Lung (tissue), 17 donors: ENCODE measurements at places on chromosomes 6 and 20. TPM values are rescaled to one million over a fixed set of nuclear protein-coding genes. Genes with fewer than 3 reads are reported as not detected.
A peak's percentile ranks its signal among the peaks of the same experiment; 100 is the strongest.

Gene GSTA2
- 6.8 TPM for polyA plus RNA-seq

Gene ZBP1
- polyA plus RNA-seq = 1.9 TPM

Gene OPN5
- not detected for polyA plus RNA-seq

Gene SLC24A3
- 1.9 TPM for polyA plus RNA-seq

Gene GCNT2
- 9.9 TPM for polyA plus RNA-seq

Gene LPIN3
- polyA plus RNA-seq = 16.4 TPM

Gene PACRG
- polyA plus RNA-seq = 4.3 TPM

Gene TFAP2C
- 3.3 TPM for polyA plus RNA-seq

Gene ZNF76
- 34.5 TPM for polyA plus RNA-seq

Gene PDCD2
- 57.4 TPM for polyA plus RNA-seq

Gene TCF15
- 0.40 TPM for polyA plus RNA-seq

Gene LY6G6C
- polyA plus RNA-seq = 0.14 TPM

GRCh38 chr6:11368264-11368663 lies 135.8 kb upstream of the NEDD9 start:
- DNase-seq = no peak

DNA sequence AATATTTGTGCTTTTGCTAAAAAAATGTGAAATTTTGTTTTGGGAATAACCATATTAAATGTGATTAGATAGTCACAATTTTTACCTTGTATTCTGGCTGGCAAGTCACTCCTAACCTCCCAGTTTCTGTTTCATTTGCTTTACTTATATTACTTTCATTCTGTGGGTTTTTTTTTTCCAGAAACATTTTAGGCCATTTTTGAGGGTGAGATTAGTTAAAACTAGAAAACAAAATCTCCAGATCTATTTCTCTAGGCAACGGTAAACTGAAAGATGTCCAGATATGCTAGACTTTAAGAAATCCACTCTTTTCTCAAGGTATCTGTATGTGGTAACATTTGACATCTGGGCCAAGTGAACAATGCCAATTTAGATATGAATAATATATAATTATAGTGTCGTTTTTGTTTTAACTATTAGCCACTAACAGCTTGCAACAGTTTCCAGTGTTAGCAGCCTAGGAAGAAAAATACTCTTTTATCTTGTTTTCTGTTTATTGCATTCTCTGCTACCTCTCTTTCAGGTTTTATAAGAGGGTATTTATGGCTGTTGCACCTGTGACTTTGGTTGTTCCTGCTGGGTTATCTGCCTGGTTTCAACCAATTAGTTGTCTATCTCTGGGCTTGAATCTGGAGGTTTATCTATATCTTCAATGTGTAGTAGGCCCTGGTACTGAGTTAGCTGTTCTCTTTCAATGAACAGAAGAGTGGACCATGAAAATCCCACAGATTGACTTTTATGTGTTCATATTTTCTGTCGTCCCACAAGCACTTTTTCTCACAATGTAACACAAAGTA lies 260.9 kb downstream of the NKAIN2 start:
- no peak for DNase-seq

- no peak for DNase-seq
Observed at GRCh38 chr6:32107406-32107805, 1.7 kb downstream of the TNXB start.

DNA sequence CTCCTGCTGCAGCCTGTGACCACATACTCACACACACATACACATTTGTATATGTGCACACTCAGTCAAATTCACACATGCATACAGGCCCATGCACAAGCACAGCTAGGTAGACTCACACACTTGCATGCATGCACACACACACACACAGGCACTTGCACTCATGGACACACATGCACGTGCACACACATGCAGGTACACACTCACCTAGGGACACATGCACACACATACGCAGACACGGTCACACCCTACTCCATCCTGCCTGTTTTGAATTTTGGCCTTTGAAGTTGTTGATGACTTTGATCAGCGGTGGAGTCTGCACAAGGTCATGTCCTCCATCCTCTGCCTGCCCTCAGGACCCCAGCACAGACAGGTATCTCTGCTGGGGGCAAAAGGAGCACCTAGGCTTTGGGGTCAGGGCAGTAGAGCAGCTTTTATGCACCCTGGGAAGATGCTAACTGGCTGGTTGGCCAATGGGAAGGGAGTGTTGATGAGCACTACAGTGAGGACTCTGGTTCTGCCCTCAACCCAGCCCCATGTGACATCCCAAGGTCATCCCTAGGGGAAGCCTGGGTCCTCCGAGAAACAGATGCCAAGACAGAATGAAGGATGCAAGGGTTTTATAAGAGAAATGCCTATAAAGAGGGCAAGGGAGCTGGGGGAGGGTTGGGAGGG lies 218.3 kb downstream of the SLC24A3 start:
- no peak for DNase-seq

GRCh38 chr6:15829156-15829555 lies 166.3 kb upstream of the DTNBP1 start:
- no peak for DNase-seq

GRCh38 chr20:49835031-49835430 lies 22.4 kb downstream of the SLC9A8 start:
- no peak for DNase-seq

DNA sequence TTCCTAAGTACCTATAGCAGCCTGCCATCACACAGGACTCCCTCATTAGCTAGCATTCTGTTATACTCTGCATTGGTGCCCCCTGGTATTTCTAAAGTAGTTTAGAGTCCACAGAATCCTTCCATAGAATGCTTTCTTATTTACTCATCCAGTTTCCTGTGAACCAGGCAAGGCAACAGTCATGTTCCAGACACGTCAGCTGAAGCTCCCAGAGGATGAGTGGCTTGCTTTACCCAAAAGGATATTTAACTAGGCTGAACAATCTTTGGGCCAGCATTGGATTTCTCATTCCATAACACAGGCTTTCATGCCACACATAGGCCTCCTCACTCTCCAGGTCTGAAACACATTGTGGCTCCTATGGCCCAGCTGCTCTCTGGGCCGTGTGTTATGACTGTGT lies 203.8 kb upstream of the MAP3K7 start:
- no peak for DNase-seq

DNA sequence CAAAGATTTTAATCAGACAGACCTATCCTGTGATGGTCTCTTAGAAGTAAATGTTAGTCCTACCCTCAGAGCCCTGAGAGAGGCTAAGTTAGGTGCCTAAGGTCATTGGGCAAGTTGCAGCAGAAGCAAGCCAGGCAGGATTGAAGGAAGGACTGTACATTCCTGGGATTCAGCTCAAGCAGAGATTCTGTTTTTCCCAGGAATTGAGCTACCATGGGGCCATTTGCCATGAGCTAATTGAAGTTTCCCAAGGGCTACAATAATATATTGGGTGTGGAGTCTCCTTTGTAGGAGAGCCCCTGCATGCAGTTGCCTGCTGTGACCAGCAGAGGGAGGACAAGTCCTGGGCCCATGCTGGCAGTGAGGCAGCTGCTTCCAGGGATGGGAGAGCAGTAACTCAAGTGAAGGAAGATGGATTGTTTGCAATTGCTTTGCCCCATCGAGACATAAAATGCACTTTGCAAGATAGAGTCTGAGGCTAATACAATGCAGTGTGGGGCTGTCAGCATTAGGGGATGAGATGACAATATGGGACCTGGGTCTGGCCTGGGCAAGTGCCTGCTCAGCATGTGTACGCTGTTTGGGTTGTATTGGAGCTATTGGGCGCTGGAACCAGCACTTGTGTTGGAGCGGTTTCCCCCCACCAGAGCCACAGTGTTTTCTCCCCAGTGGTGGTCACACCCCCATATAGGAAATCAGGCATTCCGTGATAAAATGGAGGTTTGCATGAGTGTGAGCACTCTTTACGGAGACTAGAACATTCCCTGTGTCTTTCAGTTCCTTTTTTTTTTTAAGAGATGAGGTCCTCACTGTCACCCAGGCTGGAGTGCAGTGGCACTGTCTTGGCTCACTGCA lies 27.9 kb downstream of the DNMT3B start:
- DNase-seq = peak; percentile 68

DNA sequence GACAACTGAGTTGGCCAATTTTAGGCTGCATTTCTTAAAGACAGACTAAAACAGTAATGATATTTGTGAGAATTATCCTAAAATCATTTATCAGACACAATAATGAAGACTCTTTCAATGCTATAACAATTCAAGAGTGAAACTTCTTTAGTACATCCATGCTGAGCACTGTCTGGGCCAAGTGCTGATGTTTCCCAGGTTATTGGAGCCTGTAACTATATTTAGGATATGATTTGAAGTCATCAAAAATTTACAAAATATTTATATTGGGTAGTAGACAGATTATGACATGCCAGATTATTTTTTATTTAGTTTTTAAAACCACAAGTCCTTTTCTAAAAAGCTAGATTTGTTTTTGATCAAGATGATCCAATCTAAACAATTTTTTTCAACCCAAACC lies 45.1 kb downstream of the FHL5 start:
- no peak for DNase-seq

DNA sequence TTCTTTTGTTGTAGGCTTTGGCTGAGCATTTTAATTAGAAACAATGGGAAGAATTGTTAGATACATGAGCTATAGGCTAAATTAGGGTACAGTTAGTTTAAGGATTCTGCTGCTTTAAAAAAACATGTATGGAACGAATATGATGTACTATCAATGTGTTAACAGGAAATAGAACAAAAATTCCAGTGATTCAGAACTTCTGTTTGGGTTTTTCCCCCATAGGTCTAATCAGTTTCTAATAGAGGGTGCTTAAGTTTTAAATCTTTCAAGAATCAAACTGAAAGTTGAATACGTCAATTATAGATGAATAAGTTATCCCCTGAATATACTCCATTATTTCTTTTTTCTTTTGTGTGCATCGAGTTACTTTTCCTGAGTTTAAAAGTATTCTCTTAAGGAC lies 1.9 kb downstream of the TAB2 start:
- no peak for DNase-seq

DNA sequence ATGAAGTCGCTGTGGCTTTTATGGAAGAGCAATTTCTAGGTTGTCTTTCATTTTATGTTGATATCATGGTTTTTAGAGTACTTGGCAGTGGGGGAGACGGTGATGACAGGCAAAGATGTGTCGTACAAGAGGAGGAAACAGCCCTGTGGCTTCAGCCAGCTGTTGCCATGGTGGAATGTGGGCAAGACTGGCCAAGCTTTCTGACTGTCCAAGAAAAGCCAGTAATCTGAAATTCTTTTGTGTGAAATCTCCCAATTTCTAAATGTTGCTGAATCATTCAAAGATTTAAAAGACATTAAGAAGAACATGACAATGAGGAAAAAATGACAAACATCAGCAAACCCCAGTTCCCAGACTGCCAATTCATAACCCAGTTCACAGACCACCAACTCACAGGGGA lies 23.1 kb downstream of the PFDN4 start:
- DNase-seq = no peak

GRCh38 chr6:42366999-42367352 lies 84.8 kb downstream of the TRERF1 start:
- DNase-seq = no peak

- DNase-seq = no peak
Observed at GRCh38 chr20:57265997-57266290, 497 bp downstream of the BMP7 start.

GRCh38 chr6:33454009-33454946 lies at the start of gene ZBTB9:
ZBTB9 (plus strand) TSS chr6:33454576; CDS start chr6:33455101, 525 bp downstream.
- DNase-seq = peak; percentile 98
